ENCODE measurements at places on chromosomes 3 and 15. TPM values are rescaled to one million over a fixed set of nuclear protein-coding genes. Genes with fewer than 3 reads are reported as not detected.

DNA sequence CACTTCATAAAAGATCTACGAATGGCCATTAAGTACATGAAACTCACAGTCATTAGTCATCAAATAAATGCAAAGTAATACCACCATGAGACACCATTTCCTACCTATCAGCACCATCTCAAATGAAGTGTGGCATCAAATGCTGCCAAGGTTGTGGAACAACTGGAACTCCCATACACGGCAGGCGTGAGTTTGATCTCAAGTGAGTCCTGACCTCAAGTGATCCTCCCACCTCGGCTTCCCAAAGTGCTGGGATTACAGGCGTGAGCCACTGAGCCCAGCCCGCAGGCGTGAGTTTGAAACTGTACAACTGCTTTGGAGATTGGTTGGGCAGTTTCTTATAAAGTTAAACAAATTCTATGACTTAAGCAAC lies 28.8 kb upstream of the HDAC11 start:
- no peak overlapping the region for H3K27ac ChIP-seq
- H3K36me3 ChIP-seq = no peaks in the 10 kb centered on the region
- peak overlapping the region; percentile 82 for H3K4me3 ChIP-seq
- H3K4me1 ChIP-seq = no peaks in the 10 kb centered on the region

DNA sequence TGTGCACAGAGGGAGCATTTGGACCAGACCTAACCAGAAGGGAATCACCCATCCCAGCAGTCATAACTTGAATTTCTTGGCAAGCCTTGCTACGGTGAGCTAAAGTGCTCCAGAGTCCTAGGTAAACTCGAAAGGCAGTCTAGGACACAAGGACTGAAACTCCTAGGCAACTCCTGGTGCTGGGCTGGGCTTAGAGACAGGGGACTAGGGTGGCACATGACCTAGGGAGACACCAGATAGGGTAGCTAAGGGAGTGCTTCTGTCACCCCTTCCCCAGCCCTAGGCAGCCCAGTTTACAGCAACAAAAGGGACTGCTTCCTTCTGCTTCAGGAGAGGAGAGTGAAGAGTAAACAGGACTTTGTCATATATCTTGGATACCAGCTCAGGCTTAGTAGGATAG lies 256.4 kb upstream of the ARHGEF26 start:
- no peaks in the 10 kb centered on the region for H3K4me1 ChIP-seq
- no peak overlapping the region for H3K27ac ChIP-seq
- no peak for DNase-seq
- no peaks in the 10 kb centered on the region for H3K36me3 ChIP-seq
- no peaks in the 10 kb centered on the region for H3K27me3 ChIP-seq
- no peak overlapping the region for H3K4me3 ChIP-seq

DNA sequence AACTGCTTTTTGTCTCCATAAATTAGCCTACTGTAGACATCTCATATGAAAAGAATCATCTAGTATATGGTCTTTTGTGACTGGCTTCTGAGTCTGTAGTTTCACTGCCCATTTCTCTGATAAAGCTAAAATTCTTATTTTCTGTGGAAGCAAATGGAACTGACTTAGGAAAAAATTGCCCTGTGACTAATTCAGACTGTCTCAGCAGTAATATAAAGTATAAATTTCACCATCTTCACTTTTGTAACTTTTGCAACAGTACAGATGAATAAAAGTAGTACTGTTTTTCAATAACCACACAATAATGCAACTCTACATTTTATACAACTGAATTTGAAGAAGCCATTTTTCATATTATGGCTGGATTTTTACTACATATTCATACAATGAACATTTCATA lies 104.1 kb downstream of the TBC1D5 start:
- no peak for DNase-seq
- H3K27me3 ChIP-seq = no peaks in the 10 kb centered on the region
- H3K36me3 ChIP-seq = no peaks in the 10 kb centered on the region
- H3K27ac ChIP-seq = no peak overlapping the region

DNA sequence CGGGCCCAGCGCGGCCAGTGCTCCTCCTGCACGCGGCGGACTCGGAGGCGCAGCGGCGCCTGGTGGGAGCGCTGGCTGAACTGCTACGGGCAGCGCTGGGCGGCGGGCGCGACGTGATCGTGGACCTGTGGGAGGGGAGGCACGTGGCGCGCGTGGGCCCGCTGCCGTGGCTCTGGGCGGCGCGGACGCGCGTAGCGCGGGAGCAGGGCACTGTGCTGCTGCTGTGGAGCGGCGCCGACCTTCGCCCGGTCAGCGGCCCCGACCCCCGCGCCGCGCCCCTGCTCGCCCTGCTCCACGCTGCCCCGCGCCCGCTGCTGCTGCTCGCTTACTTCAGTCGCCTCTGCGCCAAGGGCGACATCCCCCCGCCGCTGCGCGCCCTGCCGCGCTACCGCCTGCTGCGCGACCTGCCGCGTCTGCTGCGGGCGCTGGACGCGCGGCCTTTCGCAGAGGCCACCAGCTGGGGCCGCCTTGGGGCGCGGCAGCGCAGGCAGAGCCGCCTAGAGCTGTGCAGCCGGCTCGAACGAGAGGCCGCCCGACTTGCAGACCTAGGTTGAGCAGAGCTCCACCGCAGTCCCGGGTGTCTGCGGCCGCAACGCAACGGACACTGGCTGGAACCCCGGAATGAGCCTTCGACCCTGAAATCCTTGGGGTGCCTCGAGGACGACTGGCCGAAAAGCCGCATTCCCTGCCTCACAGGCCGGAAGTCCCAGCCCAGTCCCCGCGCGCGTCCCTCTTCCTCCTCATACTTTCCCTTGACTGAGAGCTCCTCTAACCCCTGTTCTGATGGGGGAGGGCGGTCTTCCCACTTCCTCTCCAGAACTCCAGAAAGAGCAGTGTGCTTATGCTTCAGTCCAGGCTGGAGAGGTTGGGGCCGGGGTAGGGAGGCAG lies 1.4 kb upstream of the IL17RC start:
- H3K4me3 ChIP-seq = peak overlapping the region; percentile 77
- H3K27me3 ChIP-seq = peaks cover 10% of the 10 kb centered on the region
- no peaks in the 10 kb centered on the region for H3K36me3 ChIP-seq
- peak; percentile 88 for DNase-seq

DNA sequence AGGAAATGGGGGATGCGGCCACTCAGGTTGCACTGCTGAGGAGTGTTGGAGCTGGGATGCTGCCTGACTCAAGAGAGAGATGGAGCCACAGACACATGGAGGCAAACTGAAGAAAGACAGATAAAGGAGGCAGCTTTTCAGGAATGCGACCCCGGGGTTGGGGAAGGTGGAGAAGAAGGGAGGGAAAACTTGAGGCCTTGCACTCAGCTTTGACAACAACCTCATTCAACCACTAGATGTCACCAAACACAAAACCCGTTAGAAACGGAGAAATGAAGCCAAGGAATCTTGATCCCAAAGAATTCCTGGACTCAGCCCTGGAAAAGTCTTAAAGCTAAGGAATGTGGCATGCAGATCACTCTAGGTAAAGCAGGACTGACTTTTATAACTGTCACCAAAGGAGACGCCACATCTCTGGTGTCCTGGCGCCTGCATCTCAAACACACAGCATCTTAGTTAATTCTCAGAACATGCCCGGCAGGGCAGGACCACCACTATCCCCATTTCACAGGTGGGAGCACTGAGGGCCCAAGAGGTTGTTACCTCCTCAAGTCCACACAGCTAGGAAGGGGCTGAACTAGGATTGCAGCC lies 59.6 kb upstream of the LMCD1 start:
- no peak overlapping the region for H3K27ac ChIP-seq
- H3K36me3 ChIP-seq = peaks cover 4% of the 10 kb centered on the region
- peaks cover 9% of the 10 kb centered on the region for H3K4me1 ChIP-seq
- DNase-seq = peak; percentile 79

GRCh38 chr3:117168896-117169295 lies 459.3 kb downstream of the TUSC7 start:
- no peak for DNase-seq
- no peaks in the 10 kb centered on the region for H3K27me3 ChIP-seq
- no peak overlapping the region for H3K4me3 ChIP-seq
- H3K4me1 ChIP-seq = no peaks in the 10 kb centered on the region
- H3K27ac ChIP-seq = no peak overlapping the region
- no peaks in the 10 kb centered on the region for H3K36me3 ChIP-seq

DNA sequence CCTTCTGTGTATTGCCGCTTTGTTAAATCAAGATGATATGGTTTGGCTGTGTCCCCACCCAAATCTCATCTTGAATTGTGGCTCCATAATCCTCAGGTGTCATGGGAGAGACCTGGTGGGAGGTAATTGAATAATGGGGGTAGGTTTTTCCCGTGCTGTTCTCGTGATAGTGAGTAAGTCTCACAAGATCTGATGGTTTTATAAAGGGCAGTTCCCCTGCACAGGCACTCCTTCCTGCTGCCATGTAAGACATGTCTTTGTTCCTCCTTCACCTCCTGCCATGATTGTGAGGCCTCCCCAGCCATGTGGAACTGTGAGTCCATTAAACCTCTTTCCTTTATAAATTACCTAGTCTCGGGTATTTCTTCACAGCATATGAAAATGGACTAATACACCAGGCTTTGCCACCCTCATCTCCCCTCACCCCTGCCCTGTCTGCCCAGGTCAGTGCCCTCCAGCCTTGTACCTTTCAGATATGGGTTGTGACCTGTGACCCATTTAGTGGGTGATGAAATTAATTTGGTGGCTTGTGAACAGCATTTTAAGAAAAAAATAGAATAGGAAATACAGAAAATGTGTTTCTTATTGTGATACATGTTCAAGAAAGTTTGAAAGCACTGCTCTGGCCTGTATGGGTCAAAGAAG lies 56.1 kb upstream of the MCF2L2 start:
- H3K4me3 ChIP-seq = no peak overlapping the region
- peak; percentile 35 for DNase-seq
- no peak overlapping the region for H3K27ac ChIP-seq
- peaks cover 13% of the 10 kb centered on the region for H3K4me1 ChIP-seq
- H3K27me3 ChIP-seq = no peaks in the 10 kb centered on the region

DNA sequence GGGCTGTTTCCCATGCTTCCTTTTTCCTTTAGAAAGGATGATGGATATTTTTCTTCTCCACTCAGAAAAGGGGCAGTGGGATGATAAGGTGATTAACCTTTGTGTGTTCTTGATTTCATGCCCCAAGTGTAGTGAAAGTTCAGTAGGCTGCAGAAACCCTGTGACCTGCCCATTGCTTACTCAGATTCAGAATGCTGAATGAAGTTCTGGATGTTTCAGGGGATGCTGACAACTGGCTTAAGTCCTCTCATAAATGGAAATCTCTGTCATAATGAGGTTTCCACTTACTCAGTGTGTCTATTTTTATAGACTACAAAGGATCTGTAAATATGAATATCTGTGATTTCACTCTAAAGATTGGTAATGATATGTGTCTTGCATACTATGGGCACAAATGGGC lies 471.3 kb upstream of the TPRG1 start:
- H3K27ac ChIP-seq = no peak overlapping the region
- H3K4me1 ChIP-seq = no peaks in the 10 kb centered on the region
- H3K36me3 ChIP-seq = no peaks in the 10 kb centered on the region
- no peak overlapping the region for H3K4me3 ChIP-seq
- H3K27me3 ChIP-seq = no peaks in the 10 kb centered on the region
- DNase-seq = no peak

- no peaks in the 10 kb centered on the region for H3K27me3 ChIP-seq
- DNase-seq = no peak
- H3K4me1 ChIP-seq = no peaks in the 10 kb centered on the region
- H3K4me3 ChIP-seq = no peak overlapping the region
- H3K27ac ChIP-seq = no peak overlapping the region
- H3K36me3 ChIP-seq = no peaks in the 10 kb centered on the region
These were observed 53.2 kb upstream of the PPARG start for GRCh38 chr3:12235691-12236090.

DNA sequence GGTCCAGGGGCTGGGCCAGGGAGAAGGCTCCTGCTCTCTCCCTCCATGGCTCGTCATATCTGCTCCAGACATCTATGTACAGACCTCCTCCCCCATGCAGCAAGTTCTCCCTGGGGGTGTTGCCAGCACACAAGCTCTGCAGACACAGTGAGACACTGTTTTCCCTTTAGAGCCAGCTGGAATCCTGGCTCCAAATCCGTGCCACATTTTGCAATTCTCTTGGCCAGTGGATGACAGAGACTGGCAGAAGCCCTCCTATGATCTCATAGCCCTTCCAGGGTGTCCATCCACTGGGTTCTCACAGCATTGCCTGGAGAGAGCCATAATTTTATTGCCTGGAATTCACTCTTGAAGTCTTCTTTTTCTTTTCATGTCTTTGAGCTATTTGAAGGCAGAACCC lies 203.9 kb downstream of the TLE3 start:
- no peak overlapping the region for H3K27ac ChIP-seq
- no peak overlapping the region for H3K4me3 ChIP-seq
- H3K4me1 ChIP-seq = peaks cover 6% of the 10 kb centered on the region
- H3K27me3 ChIP-seq = no peaks in the 10 kb centered on the region

DNA sequence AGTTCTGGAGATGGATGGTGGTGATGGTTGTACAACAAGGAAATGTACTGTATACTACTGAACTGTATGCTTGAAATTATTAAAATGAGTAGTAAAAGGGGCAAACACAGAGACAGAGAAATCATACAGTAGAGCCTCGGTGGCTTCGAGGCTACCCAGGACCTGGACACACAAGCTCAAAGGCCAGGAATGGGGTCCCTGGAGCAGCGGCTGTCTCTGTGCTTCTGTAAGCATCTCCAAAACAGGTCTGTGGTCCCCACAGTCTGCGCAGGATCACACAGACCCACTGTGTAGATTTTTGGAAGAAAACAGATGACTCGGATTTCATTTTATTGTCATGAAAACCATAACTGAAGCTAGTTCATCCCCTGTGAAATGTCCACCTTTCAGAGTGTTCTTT lies 39.7 kb downstream of the PGPEP1L start:
- no peak overlapping the region for H3K27ac ChIP-seq
- H3K27me3 ChIP-seq = no peaks in the 10 kb centered on the region
- DNase-seq = peak; percentile 29

DNA sequence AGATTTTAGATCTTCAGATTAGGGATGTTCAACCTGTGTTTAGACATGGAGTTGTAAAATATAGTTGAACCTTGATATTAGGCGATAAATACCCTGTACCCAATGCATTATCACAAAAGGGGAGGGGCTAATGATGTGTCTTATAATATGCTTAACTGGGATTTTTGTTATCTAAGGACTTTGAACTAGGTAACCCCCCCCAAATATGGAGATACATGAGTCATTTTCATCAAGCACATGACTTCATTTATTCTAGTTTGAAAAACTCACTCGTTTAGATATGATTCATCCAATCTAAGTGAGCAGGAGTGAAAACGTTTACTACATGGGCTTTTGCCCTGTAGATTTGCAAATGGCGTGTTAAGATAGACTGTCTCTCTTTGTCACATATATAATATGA lies 212.4 kb downstream of the IL5RA start:
- no peaks in the 10 kb centered on the region for H3K36me3 ChIP-seq
- no peak overlapping the region for H3K27ac ChIP-seq
- H3K4me3 ChIP-seq = no peak overlapping the region

The CKMT1B gene
- total RNA-seq = 0.73 TPM

The ARGFX gene
- not detected for total RNA-seq

The RTP3 gene
- total RNA-seq = not detected

The RYK gene
- total RNA-seq = 79.2 TPM

The CCDC33 gene
- 4.7 TPM for total RNA-seq
